ENCODE measurements at places on chromosomes 12 and 14.

GRCh38 chr12:18552829-18553228 lies 185.0 kb downstream of the PLCZ1 start:
- no peak for DNase-seq

DNA sequence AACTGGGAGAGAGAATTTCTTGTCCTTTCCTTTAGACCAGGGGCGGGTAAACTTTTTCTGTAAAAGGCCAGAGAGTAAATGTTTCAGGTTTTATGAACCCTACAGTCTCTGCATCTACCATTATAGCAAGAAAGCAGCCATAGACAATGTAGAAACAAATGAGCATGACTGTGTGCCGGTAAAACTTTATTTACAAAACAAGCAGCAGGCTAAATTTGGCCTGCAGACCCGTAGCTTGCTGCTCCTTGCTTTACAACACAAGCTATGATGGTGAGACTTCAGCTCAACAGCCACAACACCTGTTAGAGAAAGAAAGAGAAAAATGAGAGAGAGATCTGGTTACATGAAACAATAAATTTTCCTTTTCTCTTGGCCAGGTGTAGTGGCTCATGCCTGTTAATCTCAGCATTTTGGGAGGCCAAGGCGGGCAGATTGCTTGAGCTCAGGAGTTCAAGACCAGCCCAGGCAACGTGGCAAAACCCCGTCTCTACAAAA lies 4.2 kb upstream of the CDC42BPB start:
- no peak for DNase-seq

- DNase-seq = no peak
Observed at GRCh38 chr14:59359431-59360124, 105.6 kb downstream of the GPR135 start.

GRCh38 chr14:83208341-83208740 lies 1674.7 kb upstream of the SEL1L start:
- no peak for DNase-seq

- no peak for DNase-seq
Observed at GRCh38 chr14:55840821-55841220, 260.8 kb downstream of the KTN1 start.

GRCh38 chr12:130966443-130967030 lies 12.8 kb downstream of the ADGRD1 start:
- DNase-seq = no peak

DNA sequence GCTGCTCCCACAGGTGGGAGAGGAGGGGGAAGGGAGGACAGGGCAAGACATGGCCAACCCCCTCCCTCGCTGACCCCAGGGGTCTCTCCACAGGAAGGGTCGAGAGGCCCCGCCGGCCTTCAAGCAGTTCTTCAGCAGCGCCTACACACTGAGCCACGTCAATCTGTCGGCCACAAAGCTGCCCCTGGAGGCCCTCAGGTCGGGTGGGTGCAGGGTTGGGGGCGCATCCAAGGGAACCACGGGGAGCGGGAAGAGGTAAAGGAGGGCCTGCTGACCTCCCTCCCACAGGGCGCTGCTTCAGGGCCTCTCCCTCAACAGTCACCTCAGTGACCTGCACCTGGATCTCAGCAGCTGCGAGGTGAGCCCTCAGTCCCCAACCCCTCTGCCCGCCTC lies 6.1 kb downstream of the CARMIL3 start:
- no peak for DNase-seq

- DNase-seq = no peak
Observed at GRCh38 chr12:10341892-10342509, 34.3 kb downstream of the KLRD1 start.

DNA sequence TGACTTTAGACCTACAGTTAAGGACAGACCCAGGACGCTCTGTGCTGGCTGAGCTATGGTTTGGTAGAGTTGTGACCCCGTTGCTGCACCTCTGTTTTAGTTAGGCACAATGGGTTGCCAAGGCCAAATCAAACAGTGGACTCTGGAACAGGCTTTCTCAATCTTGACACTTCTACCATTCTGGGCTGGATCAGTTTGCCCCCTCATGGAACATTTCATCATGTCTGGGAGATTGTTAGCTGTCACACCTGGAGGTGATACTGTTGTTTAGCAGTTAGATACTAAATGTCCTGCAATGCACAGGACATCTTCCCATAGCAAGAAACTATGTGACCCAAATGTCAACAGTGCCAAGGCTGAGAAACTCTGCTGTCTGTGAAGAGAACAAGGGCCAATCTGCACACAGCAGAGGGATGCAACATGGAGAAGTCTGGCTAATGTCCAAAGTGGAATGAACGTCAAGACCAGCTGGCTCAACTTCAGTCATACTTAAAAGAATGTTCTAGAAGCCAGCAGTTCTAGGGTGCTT lies 65.6 kb upstream of the DICER1 start:
- no peak for DNase-seq

DNA sequence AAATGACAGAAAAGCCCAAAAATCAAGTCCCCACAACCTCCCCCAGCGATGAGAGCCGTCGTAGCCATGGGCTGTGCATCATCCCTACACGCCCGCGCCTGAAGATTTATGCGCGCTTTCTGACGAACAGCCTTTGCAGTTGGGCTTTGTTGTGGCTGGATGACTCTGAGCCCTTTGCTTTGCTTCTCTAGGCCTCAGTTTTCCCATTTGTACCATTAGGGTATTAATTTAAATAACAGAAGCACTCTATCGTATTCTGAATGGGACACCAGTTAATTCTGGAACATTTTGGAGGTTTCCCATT lies 24.2 kb downstream of the SFSWAP start:
- no peak for DNase-seq

GRCh38 chr14:58639842-58640484 lies 2.2 kb downstream of the DACT1 start:
- peak; percentile 79 for DNase-seq

DNA sequence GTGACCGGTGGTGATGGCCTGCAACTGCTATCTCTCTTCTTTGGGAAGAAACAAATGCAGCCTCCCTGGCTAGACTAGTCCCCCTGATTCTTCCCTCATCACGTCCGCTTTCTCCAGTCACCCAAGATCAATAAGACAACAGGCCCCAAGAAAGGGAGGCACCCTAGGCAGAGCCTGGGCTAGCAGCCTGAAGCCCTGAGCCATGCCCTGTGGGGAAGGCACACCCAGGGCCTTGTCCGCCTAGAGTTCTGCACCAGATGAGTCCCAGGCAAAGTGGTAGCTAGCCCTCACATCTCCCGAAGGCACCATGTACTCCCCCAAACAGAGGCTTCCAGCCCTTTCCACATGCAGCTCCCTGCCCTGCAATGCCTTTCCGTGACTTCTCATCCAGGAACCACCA lies 35.1 kb downstream of the CAMKK2 start:
- DNase-seq = no peak

DNA sequence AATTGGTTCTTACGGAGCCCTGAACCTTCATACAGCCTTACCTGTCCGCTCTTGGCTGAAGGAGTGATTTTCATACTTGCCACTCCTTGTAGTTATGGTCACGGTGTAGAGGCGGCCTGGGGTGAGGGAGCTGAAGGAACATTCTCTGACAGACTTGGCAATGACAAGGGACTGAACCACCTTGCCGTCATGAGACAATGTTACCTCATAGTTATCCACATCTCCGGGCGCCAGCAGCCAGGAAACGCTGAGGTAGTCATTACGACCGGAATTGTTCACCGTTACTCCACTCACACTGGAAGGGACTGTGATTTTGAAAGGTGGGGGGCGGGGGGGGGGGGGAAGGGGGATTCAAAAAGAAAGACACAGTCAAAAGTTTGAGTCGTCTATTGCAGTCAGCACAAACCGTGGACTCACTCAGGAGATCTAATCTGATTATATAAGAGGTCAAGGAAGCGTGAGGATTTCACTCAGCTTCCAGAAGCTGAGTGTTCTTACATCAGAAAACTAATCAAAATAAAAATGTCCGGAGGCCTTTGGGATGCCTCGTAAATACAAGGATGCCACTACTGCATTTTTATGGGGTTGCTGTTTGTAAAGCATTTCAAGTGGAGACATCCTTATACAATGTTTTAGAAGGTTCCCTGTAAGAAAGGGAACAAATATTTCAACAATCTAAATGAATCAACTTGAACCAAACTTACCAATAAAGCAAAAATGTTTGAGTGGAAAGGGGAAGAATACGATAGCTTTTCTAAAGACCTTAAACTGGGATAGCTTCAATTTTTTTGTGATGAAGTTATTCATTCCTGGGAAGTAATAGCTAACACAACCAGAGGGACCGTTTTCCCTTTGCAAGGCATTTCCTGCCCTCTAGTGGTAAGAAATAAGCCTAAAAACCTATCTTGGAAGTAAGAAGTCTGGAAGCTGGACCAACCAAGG lies 60.6 kb downstream of the PTPRB start:
- DNase-seq = peak; percentile 76

- no peak for DNase-seq
Observed at GRCh38 chr14:56805992-56806727, 4.1 kb downstream of the OTX2 start.

GRCh38 chr14:67409461-67409860 lies 2.5 kb downstream of the PLEK2 start:
- no peak for DNase-seq

DNA sequence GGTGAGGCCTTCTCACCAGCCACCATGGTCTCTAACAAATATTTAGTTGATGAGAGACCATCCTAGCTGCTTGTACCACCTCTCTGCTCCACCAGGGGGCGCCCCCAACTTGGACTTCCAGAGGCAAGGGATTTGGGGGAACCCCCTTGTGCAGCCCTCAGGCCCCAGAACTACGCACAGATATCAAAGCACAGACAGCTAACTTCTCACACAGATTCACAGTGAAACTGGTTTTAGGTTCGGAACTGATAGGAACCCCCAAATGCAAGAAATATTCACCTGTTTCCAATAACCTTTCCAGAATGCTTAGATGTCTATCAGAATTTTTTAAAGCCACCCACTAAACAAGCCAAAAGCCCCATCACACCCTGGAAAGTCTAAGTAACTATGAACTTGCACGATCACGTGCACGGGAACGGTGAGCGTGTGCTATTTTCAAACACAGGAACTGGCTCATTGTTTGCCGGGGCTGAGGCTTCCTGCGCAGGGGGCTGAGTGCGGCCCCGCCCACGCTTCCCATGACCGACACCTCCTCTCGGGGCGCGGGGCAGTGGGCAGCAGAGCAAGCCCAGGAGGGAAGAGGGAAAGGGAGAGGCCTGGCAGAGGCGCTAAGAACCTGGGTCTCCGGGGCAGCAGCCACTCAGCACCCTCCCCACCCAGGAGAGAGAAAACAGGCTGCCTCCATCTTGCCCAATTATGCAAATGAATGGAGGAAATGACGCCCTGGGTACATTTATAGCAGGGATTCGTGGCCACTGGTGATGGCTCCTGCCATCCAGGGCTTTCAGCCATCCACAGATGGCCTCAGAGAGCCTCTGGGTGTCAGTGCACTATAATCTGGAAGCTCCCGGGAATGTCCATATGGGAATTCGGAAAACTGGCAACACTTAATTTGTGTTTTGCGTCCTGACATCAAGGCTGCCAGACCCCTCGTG lies 79.4 kb upstream of the GPR68 start:
- DNase-seq = peak; percentile 4

GRCh38 chr12:75548879-75549278 lies 37.5 kb upstream of the KRR1 start:
- DNase-seq = no peak

- DNase-seq = no peak
Observed at GRCh38 chr14:53943751-53944083, 12.9 kb downstream of the BMP4 start.

GRCh38 chr14:24240110-24240918 lies 2.1 kb downstream of the TINF2 start:
- no peak for DNase-seq

DNA sequence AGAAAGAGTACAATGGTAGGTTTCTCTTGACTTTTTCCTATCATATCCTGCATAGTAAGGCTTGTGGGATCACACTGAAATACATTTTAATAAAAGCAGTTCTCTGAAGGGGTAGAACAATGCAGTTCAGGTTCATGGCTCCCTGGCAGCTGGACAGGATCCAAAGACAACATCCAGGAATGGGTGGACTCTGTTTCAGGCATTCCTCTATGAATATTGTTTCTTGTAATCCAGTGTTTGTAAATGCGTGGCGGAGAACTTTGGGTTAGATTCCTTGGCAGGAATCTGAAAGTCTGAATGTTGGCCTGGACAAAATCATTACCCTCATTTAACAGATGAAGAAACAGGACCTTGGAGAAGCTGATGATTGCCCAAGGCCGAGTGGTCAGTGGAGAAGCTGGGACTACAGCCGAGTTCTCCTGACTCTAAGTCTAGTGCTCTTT lies 43.5 kb downstream of the SYNE2 start:
- DNase-seq = peak; percentile 61

DNA sequence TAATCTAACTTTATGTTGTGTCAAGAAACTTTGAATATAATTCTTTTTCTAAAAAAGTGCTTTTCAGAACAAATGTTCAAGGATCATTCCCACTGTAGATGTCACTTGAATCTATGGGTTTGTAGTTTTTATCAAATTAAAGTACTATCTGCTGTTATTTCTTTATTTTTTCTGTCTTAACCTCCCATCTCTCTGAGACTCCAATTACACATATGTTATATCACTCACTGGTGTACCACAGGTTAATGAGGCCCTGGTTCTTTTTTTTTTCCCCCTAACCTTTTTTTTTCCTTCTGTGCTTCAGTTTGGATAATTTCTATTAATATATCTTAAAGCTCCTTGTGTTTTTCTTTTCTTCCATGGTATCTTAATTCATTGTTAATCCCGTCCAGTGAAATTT lies 279.9 kb upstream of the RGS6 start:
- no peak for DNase-seq

DNA sequence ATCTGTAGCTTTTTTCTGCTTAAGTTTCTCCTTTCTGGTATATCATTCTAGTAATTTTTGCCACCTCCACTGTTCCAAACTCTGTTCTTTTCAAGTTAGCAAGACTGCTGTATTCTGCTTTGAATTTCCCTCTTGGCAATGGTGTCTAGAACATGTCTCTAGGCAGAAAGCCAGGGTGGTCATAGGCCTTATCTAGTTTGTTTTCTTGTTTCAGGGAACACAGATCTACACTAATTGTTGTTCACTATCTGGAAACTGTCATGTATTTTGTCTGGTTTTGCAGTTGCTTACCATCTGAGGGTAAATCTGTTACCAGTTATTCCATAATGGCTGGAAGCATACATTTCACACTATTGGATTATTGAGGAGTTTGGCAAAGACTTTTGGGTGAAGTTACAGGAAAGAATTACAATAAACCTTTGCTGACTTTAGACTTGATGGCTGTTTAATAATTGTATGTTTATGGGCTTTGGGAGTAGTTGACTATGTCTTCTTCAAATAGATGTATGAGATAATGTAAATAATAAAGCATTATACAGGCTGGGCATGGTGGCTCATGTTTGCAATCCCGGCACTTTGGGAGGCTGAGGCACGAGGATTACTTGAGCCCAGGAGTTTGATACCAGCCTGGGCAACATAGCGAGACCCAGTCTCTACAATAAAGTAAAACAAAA lies 41.4 kb downstream of the FUT8 start:
- DNase-seq = no peak

Measured in fibroblast of skin of left biceps (primary cell).